Fibroblast of the aortic adventitia (primary cell): ENCODE measurements at places on chromosomes 2 and 18. TPM values are rescaled to one million over a fixed set of nuclear protein-coding genes. Genes with fewer than 3 reads are reported as not detected.

DNA sequence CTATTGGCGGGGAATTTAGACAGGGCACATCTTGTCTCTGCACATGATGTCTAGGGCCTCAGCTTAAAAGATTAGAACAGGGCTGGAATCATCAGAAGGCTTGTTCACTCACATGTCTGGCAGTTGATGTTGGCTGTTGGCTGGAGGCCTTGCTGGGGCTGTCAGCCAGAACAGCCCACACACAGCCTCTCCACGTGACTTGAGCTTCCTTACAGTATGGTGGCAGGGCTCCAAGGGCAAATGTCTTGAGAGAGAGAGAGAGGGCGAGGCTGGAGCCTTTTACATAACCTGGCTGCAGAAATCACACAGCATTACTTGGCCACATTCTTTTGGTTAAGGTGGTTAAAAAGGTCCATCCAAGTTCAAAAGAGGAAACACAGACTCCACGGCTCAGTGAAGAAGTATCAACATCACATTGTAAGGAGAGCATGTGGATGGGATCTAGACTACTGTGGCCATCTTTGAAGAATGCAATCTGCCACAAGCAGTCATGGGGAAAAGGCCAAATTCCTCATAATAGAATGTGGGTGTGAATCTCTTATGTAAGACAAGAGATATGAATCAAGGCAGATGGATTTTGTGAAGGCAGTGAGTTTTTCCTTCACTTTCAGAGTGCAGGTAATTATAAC lies 30.4 kb downstream of the SRSF7 start:
- DNase-seq: peak; percentile 99

GRCh38 chr2:67057901-67058703 lies 339.0 kb upstream of the ETAA1 start:
- DNase-seq: peak; percentile 70

- DNase-seq: no peak
These were observed 204.2 kb downstream of the TPGS2 start for GRCh38 chr18:36624451-36625167.

GRCh38 chr2:190407246-190407661 lies 901 bp upstream of the MFSD6 start:
- no peak for DNase-seq

THSD7B gene
- total RNA-seq: 0.36 TPM in 1 of 2 replicates, not detected in the other

DYNAP gene
- not detected in 2 replicates for total RNA-seq

KANSL3 gene
- 39.7 and 45.6 TPM in 2 replicates for total RNA-seq

UGT1A3 gene
- total RNA-seq: not detected in 2 replicates
